Regular cardiac myocyte (primary cell): ENCODE measurements at places on chromosomes 6 and 20. TPM values are rescaled to one million over a fixed set of nuclear protein-coding genes. Genes with fewer than 3 reads are reported as not detected.

The GNAS-AS1 gene
- total RNA-seq, result 0.58 and 1.1 TPM in 2 replicates

The SLC4A11 gene
- total RNA-seq, result 0.38 and 0.85 TPM in 2 replicates

The MCM8 gene
- 4.8 and 25.9 TPM in 2 replicates for total RNA-seq

The SMPDL3A gene
- total RNA-seq, result 5.8 and 16.9 TPM in 2 replicates

The COX4I2 gene
- 0.28 TPM in 1 of 2 replicates, not detected in the other for total RNA-seq

The CLIC5 gene
- total RNA-seq, result under 0.01 TPM in 1 of 2 replicates, not detected in the other

The ATP9A gene
- total RNA-seq, result 23.2 and 40.3 TPM in 2 replicates

The HTR1E gene
- not detected in 2 replicates for total RNA-seq

The HRH3 gene
- not detected in 2 replicates for total RNA-seq

The CCN6 gene
- total RNA-seq, result not detected in 2 replicates

The CALHM4 gene
- 0.19 and 0.28 TPM in 2 replicates for total RNA-seq

The RHAG gene
- not detected in 2 replicates for total RNA-seq

The HMGA1 gene
- 40.9 and 139 TPM in 2 replicates for total RNA-seq

The NUS1 gene
- 16.9 and 34.3 TPM in 2 replicates for total RNA-seq

The STMND1 gene
- total RNA-seq, result not detected in 2 replicates

The MUC22 gene
- not detected in 2 replicates for total RNA-seq

The PCMTD2 gene
- total RNA-seq, result 25.3 and 44.0 TPM in 2 replicates

The ID1 gene
- 84.8 and 458 TPM in 2 replicates for total RNA-seq

The TNFRSF21 gene
- total RNA-seq, result 9.4 and 15.8 TPM in 2 replicates

The KIF6 gene
- under 0.01 and 0.28 TPM in 2 replicates for total RNA-seq

The LY6G6F gene
- total RNA-seq, result not detected in 2 replicates
